ENCODE measurements at places on chromosomes 4 and X.

GRCh38 chr4:14878681-14879080, 123.6 kb upstream of the CPEB2 start:
- no peak overlapping the region for H3K27ac ChIP-seq
- no peak for DNase-seq
- H3K36me3 ChIP-seq: no peaks in the 10 kb centered on the region
- no peak overlapping the region for H3K4me3 ChIP-seq
- peaks cover 18% of the 10 kb centered on the region for H3K4me1 ChIP-seq

- peaks cover 2% of the 10 kb centered on the region for H3K4me1 ChIP-seq
- no peaks in the 10 kb centered on the region for H3K36me3 ChIP-seq
- peaks cover 20% of the 10 kb centered on the region for H3K27me3 ChIP-seq
- H3K27ac ChIP-seq: no peak overlapping the region
- DNase-seq: no peak
These were observed 94.2 kb downstream of the CXCL13 start for GRCh38 chr4:77699731-77700210.

GRCh38 chr4:57114973-57115372, 4.8 kb upstream of the IGFBP7 start:
- peaks cover 8% of the 10 kb centered on the region for H3K4me1 ChIP-seq
- no peak overlapping the region for H3K4me3 ChIP-seq
- peaks cover 45% of the 10 kb centered on the region for H3K27me3 ChIP-seq

GRCh38 chr4:77352192-77352591, 195.2 kb downstream of the CCNG2 start:
- no peak overlapping the region for H3K27ac ChIP-seq
- H3K36me3 ChIP-seq: no peaks in the 10 kb centered on the region
- no peak for DNase-seq
- H3K4me3 ChIP-seq: no peak overlapping the region
- no peaks in the 10 kb centered on the region for H3K4me1 ChIP-seq

GRCh38 chr4:163263606-163264005, 68.8 kb downstream of the NPY1R start:
- no peaks in the 10 kb centered on the region for H3K36me3 ChIP-seq
- no peaks in the 10 kb centered on the region for H3K27me3 ChIP-seq
- H3K27ac ChIP-seq: no peak overlapping the region

- no peak overlapping the region for H3K4me3 ChIP-seq
- no peaks in the 10 kb centered on the region for H3K4me1 ChIP-seq
- H3K27ac ChIP-seq: no peak overlapping the region
- no peak for DNase-seq
- no peaks in the 10 kb centered on the region for H3K36me3 ChIP-seq
These were observed 421.9 kb upstream of the TENM3 start for GRCh38 chr4:181821039-181822004.
